ENCODE measurements at places on chromosomes 7 and 10.

DNA sequence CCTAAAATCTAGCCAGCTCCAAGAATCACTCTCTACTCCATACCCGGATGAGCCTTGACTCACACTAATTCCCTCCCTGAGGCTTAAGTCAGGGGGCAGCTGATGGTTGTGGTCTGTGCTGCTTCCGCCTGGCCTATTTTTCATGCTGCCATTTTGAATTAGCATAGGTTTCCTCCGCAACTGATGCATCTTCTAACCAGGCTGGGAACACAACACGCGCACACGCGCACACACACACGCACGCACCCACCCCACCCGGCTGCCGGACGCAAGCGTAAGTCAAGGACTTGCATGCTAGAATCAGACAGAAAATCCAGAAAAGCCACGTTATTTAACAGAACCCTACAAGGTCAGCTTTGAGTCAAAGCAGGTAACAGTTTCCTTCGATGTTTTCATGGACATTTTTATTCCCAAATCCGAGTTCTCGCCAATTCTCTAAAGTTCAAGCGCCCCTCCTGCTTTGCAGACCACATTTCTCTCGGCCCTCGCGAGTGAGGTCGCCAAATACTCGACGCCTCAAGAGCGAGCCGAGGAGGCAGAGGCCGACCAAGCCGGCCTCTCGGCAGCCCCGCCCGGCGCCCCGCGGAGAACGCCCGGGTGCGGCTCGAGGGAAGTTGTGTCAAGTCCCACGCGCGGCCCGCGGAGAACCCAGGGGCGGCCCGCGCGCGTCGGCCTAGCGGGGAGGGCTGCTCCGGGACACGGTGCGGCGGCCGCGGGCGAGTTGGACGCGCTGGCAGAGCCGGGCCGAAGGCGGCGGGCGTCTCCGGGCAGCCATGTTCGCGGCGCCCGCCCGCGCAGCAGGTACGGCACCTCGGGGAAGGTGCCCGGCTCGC is 961 bp downstream of the SCRN1 start:
- DNase-seq, result peak; percentile 26

GRCh38 chr10:103710490-103710889 is 144.9 kb downstream of the SH3PXD2A start:
- no peak for DNase-seq

- DNase-seq, result no peak
Observed at GRCh38 chr7:30866939-30867338, 44.7 kb upstream of the AQP1 start.

GRCh38 chr10:121179006-121179405 is 327.8 kb downstream of the WDR11 start:
- no peak for DNase-seq

DNA sequence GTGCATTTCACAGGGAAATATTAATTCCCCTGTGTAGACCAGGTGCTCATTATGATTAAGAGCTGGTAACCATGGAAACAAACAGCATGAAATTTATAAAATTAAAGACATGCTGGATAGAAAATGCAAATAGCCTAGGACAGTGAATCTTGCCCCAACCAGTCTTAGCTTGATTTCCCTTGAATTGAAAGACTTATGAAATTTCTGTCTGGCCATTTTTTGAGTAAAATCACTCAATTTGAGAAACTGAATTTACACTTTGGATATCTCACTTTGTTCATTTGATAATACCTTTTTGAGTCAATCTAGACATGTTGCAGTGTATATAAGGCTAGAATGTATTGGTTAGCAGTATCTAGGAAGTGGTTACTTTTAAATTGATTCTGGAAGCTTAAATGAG is 4.4 kb upstream of the SMIM30 start:
- DNase-seq, result no peak

- DNase-seq, result no peak
Observed at GRCh38 chr10:104099269-104099668, 13.6 kb upstream of the COL17A1 start.
